SW 1271 (cell line): ENCODE measurements at places on chromosomes 7 and 10.

GRCh38 chr7:47812429-47813136 is 135.7 kb downstream of the PKD1L1 start:
- no peak for DNase-seq

GRCh38 chr10:132591166-132591971 is 53.8 kb downstream of the INPP5A start:
- DNase-seq = no peak

DNA sequence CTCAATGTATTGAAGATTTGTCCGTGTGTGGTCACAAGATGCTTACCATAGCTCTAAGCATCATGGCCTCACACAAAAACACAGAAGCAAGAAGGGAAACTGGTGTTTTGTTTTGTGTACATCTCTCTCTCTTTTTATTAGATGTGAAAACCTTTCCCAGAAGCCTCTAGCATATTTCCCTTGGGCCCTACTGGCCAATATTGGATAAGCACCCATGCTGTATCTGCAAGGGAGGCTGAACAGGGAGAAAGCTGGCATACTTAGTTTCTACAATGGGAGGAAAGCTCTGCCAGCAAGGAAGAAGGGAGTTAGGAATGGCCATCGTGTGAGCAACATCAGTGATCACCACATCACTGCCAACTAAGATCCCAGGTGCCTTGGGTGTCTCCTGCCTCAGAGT is 9.6 kb upstream of the NAMPT start:
- DNase-seq = no peak

DNA sequence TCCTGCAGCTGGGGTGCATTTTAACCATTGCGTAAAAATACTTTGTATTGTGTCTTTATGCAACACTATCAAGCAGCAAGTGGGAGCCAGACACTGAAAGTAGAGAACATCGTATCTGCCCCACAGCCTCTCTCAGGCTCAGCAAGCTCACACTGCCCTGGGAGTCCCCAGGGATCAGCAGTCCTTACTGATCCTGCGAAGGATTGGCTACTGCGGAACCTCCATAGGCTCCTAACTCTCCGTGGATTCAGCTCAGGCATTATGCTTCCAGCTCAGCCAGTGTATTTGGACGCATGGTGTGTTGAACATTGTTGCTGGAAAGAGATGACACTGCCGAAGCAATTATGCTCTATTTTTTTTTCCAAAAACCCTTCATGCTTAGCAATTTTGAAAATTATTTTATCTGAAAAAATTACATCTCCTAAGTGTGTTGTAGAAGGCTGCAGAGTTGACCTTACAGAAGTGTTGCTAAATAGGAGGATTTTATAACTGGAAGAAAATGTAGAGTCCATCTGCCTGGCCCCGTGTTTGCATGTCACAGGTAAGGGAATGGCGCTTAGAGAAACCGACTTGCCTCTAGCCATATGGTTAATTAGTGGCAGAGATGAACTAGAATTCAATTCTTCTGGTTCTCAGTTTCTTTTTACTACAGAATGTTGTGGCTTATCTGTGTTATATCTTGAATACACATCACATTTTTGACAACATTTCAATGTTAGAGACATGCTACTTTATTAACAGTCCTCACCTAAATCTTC is 276.4 kb upstream of the COBL start:
- no peak for DNase-seq

GRCh38 chr7:2510909-2511768 is 8.4 kb upstream of the LFNG start:
- no peak for DNase-seq

- no peak for DNase-seq
Observed at GRCh38 chr7:104156842-104157277, 51.0 kb downstream of the ORC5 start.

DNA sequence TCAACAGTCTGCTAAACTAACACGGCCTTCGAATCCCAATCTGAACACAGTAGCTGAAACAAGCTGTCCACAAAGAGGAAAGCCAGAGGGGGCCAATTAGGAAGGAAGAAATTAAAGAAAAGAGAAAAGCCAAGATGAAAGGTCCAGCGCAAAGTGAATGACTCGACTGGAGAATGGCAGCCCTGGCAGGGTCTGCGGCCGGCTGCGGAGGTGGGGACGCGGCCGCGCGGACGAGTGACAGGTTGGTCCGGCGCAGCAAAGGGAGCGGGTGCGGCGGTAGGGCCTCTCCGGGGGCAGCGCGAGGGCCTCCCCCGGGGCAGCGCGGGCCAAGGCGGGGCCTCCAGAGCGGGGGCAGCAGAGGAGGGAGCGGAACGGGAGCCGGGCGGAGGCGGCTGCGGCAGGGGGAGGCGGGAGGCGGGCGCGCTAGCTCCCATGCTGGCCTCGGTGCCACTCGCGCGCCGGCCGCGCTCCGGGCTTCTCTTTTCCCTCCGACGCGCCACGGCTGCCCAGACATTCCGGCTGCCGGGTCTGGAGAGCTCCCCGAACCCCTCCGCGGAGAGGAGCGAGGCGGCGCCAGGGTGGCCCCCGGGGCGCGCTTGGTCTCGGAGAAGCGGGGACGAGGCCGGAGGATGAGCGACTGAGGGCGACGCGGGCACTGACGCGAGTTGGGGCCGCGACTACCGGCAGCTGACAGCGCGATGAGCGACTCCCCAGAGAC is at the start of gene VWC2:
Gene VWC2 (plus strand): TSS at position 421 of the 718 bp plus-strand sequence. CDS start 1,798 bp downstream, outside the sequence.
- DNase-seq = no peak

- DNase-seq = no peak
Observed at GRCh38 chr10:103855852-103856796, 748 bp upstream of the SH3PXD2A start.

- DNase-seq = no peak
Observed at GRCh38 chr7:128189231-128189930, 51.7 kb upstream of the LEP start.

DNA sequence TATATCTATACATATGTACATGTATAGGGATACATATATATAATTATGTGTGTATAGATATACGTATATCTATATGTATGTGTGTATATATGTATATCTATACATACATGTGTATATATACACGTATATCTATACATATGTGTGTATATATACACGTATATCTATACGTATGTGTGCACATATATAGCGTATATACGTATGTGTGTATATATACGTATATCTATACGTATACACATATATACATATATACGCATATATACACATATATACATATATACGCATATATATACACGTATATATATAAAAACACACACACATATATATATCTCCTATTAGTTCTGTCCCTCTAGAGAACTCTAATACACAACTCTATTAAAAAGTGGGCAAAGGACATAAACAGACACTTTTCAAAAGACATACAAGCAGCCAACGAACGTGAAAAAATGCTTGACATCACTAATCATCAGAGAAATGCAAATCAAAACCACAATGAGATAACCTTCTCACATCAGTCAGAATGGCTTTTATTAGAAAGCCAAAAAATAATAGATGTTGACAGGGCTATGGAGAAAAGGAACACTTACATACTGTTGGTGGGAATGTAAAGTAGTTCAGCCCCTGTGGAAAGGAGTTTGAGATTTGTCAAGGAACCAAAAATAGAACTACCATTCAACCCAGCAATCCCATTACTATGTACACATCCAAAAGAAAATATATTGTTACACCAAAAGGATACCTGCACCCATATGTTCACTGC is 22.0 kb upstream of the TMEM120A start:
- DNase-seq = no peak

GRCh38 chr10:100194711-100195110 is 8.9 kb upstream of the ERLIN1 start:
- DNase-seq = no peak

DNA sequence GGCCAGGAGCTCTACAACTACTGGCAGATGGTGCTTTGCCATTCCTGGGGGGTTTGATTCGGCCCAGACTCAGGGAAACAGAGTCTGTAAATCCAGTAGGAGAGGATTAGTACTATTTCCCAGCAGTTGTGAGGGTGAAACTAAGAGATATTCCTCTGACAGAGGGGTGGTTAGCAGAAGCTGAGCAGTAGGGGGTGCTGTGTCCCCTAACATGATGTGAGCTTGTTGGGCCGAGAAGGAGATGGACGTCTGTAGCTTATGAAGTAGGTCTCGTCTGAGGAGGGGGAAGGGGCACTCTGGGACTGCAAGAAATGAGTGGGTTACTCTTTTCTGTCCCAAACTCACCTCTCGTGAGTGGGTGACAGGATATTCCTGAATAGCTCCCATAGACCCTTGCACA is 179.2 kb upstream of the MBL2 start:
- DNase-seq = no peak

- DNase-seq = no peak
Observed at GRCh38 chr10:35792291-35792690, 150.2 kb upstream of the FZD8 start.

GRCh38 chr7:98418636-98419315 is 17.9 kb upstream of the BAIAP2L1 start:
- DNase-seq = peak; percentile 88

DNA sequence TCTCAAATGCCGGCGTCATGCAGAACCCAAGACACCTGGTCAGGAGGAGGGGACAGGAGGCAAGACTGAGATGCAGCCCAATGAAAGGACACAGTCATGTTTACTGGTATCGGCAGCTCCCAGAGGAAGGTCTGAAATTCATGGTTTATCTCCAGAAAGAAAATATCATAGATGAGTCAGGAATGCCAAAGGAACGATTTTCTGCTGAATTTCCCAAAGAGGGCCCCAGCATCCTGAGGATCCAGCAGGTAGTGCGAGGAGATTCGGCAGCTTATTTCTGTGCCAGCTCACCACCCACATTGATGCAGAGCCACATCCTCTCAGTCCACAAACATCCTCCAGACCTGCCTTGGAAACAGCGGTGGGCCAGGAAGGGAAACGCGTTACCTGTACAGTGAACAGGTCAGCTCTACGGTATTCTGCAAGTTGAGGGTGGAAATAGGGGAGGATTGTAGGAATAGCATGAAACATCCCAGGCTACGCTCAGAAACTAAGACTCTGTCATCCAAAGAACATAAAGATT is 133.1 kb upstream of the PRSS1 start:
- DNase-seq = no peak

DNA sequence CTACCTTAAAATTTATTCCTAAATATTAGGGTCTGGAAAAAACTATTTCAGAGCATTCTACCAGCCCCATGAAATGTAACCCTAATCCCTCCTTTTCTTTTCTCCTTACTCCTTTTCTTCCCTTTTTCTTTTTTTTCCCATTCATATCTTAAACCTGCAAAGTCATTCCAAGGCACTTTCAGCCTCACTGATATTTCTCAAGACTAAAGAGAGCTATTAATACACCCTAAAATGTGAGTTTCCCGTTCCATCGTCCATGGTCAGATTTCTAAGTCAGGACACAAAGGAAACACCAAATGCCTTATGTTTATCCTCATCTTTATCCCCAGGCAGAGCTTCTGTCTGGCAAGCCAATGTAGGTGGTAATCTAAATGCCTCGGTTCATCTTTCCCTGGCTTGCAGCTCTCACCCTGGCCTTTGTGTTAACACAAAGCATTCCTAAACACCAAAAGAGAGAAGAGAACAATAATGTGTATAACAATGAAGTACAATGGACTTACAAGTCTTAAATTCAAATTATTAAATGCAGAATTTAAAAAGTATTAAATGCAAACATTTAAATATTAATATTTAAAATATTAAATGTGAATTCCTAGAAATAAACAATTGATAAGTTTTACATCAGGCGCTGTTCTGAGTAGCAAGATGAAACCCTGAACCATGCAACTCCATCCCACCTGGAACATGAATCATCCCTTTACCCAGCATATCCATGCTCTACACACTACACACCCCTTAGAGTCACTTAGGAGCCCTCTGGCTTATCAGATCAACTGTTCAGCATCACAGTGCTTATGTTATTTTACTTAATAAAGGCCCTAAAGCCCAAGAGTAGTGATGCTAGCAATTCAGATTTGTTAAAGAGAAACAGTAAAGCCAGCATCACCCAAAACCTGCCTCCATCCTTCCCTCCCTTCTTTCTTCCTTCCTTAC is 26.8 kb downstream of the MICU1 start:
- DNase-seq = no peak

GRCh38 chr7:36217211-36217960 is 64.3 kb downstream of the EEPD1 start:
- DNase-seq = no peak

GRCh38 chr10:132058111-132058745 is 7.5 kb upstream of the JAKMIP3 start:
- DNase-seq = no peak

DNA sequence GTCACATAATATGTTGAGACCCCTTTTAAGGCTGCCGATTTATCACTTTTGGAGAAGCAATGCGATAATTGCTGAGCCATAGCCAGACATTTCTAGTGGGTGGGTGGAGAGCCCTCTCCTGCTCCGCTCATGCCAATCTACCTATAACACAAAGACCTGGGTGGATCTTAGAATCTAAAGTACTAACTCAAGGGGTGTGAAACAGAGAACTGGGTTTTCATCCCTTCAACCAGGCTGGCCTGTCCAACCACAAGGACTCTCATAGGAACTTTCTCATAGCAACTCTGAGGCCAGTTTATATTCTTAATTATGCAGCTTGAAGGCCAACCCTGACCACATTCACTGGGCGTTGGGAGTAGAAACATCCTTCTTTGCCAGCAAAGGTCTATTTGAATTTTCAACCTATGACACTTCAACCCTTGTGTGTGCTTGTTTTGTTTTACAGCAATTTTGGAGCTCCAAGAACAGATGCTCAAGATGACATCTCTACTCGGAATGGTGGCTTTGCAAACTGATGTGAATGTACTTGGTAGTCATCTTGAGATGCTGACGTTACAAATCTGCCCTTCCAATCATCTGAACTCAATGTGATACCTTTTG is 1198.2 kb upstream of the AUTS2 start:
- no peak for DNase-seq

- DNase-seq = no peak
Observed at GRCh38 chr7:154931906-154932305, 71.0 kb downstream of the PAXIP1 start.

GRCh38 chr10:113853578-113854012 is 287 bp downstream of the DCLRE1A start:
- DNase-seq = no peak

DNA sequence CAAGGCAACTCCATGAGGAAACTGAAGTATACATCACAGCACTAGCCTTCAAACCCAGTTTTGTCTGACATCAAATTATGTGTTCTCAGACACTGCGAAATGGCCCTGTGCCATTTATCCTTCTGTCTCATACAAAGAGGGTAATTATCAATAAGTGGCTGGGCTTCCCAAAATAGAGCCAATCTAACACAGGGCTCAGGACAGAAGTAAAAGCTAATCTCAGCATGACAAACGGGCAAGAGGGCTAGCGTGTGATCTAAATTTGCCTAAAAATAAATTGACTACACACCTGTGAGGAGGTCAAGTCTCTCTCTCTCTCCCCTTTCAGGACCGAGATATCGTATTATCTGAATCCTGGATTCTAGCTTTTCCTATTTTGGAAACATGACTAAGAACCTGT is 67.2 kb downstream of the DGKB start:
- no peak for DNase-seq
